ENCODE measurements at places on chromosomes 13 and 19.
A peak's percentile ranks its signal among the peaks of the same experiment; 100 is the strongest.

- DNase-seq, result peak; percentile 75
Measured at GRCh38 chr13:79541426-79542049, 60.6 kb downstream of the NDFIP2 start.

DNA sequence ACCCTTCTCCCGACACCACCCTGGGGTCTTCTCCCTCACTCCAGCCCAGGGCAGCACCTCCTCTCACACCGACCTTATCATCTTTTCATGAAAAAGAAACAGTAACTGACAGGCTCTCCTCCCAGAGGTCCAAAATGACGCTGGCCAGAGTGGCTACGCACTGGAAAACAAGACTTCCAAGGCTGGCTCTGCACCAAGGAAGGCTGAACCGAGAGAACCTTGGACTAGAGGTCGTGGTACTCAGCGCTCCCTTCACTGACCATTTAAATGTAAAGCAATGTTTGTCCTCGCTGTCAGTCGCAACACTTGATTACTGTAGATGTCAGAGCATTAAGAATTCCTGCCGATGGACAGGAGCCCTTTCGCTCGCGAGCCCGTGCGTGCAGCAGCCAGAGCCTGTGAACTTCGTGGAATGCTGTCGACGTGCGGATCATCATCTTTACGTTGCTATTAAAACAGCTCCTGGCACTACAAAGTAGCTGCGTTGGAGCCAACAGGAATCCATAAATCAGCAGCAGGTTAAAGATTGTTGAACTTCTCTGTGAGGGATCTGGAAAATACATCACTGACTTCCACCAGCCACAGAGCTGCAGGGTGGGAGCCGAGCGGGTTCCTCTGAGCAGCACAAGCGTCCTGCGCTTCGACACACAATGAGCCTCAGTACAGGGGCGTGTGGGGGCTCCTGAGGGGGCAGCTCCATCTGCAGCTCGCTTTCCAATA, 125.5 kb upstream of the MCF2L start:
- no peak for DNase-seq

GRCh38 chr13:105346141-105346775, 1189.2 kb downstream of the EFNB2 start:
- no peak for DNase-seq

GRCh38 chr13:109148243-109148642, 518.8 kb downstream of the MYO16 start:
- no peak for DNase-seq

DNA sequence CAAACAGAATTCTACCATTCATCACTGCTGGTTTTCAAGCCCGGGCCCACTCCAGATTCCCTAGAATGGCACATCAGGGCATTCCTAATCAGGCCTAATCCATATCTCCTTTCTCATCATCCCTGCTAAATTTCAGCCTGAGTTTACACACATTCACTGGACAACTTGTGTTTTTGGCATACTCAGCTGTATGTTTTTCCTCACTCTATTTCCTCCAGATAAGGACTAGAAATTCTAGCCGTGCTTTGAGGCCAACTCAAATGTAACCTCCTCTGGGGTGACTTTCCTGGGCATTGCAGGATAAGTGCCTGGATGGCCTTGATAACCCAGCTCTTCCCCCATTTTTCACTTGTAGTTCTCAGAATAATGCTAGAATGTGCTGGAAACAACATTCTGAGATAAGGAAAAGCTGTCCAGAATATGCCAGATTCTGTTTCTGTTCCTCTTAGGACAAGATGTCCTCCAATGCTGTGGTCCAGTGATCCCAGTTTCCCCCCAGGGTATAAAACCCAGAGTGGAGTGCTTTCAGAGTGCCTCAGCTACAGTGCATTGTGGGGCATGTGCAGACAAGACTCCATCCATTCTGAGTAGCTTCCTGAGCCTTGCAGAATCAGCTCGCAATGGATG, 66.9 kb upstream of the CLDN10 start:
- no peak for DNase-seq

DNA sequence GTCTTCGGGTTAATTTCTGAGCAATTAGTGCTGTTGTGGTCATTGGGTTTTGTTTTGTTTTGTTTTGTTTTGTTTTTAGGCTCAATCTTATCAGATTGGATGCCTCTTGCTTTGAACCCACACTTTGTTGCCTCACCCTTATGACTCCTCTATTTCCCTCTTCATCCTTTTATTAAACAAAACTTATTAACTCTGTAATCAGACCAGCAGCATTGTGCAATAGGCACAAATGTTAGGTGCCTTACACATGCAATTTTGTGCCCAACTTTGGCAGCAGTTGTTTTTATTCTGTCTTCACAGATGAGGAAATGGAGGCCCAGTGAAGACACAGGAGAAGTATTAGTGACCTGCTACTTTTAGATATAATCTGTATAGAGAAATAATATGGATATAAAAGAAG, 377.7 kb downstream of the KCNRG start:
- DNase-seq, result no peak

- DNase-seq, result no peak
Measured at GRCh38 chr19:34269489-34269888, 15.1 kb downstream of the GARRE1 start.

DNA sequence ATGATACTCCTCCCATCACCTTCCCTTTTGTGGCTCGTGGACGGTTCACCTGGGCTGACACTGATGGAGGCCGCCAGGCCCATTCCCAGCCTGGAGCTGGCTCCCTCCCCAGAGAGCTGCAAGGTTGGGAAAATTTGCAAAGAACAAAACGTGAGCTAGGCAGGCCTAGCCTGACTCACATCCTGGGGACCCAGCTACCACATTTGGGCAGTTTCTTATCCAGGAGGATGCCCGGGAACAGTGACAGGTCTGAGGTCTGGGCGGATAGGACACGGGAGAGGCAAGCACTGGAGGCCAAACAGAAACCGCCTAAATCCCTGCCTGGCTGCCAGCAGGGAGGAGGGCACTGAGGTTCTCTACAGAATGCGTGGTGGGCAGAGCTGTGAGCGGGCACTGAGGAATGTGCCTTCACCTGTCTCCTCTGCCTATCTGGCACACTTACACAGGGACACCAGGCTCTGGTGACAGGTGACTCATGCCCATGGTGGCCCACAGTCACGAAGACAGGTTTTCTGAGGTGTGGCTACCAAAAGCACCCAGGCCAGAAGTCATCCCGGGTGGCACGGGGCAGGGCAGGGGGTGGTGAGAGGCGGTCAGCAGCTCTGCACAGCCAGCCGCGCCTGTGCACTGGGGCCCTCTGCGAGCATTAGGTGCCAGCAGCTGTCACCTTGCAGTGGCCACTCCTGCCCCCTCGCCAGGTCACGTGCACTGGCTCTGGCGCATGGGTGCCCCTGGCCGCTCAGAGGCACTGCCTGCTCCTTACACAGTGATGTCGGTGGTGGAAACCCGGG, 23.2 kb downstream of the SH3GL1 start:
- no peak for DNase-seq

DNA sequence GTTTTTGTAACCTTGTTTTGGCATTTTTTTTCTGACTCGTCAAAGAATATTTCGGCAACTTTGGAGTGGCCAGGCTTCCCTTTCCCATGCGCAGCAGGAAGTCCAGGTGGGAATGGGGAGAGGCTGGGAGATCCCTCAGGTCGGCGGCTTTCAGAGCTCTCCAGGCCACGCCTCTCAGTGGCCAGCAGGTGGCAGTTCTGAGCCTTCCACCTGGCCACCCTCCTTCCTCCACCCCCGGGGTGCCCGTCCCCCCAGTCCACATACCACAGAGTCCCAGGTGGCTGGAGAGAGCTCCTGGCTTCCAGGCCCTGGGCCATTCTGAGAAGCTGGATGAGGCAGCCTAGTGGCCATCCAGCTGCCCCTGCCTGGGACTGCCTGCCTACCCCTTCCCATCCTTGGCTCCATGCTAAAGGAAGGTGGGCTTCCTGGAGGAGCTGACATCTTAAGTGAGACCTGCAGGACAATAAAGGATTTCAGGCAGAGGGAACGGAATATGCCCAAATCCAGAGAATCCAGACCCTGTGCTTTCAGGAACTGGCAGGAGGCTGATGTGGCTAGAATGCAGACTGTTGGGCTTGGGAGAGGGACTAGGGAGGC, 46.3 kb downstream of the CCNE1 start:
- DNase-seq, result peak; percentile 24

- DNase-seq, result no peak
Measured at GRCh38 chr13:90188351-90188636, 1159.2 kb upstream of the MIR17HG start.

- DNase-seq, result no peak
Measured at GRCh38 chr19:40006273-40006691, 9.4 kb downstream of the ZNF546 start.

- DNase-seq, result no peak
Measured at GRCh38 chr19:16184665-16185122, 516 bp upstream of the FAM32A start.

GRCh38 chr19:45235485-45235884, 9.7 kb downstream of the EXOC3L2 start:
- no peak for DNase-seq

- DNase-seq, result no peak
Measured at GRCh38 chr13:98598043-98598442, 21.1 kb upstream of the STK24 start.

GRCh38 chr13:113309473-113309872, 12.4 kb downstream of the LAMP1 start:
- no peak for DNase-seq

- DNase-seq, result no peak
Measured at GRCh38 chr13:111654531-111654930, 334.1 kb downstream of the TEX29 start.

DNA sequence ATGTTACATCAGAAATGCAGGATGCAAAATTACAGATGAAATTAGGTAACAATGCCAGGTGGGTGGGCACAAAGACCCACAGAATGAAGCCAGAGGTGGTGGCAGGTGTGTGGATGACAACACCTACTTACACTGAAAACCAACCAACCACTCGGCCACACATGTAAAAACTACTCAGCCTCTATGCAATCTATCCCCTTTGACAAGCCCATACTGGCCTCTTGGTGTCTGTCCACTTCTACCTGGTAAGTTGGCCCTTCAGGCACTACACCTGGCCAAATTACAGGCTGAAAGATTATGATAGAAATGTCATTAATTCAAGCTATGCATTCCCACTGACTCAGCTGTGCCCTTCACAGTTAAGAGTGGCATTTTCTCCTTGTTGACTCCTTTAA, 50.0 kb downstream of the BRD4 start:
- DNase-seq, result no peak

DNA sequence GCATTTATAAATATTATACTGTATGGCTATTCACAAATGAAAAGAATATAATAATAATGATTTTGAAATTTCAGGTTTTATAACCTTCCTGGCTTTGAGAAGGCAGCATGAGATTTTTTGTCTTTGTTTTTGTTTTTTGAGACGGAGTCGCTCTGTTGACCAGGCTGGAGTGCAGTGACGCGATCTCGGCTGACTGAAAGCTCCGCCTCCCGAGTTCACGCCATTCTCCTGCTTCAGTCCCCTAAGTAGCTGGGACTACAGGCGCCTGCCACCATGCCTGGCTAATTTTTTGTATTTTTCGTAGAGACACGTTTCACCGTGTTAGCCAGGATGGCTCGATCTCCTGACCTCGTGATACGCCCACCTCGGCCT, 64.1 kb downstream of the ZNF429 start:
- no peak for DNase-seq

DNA sequence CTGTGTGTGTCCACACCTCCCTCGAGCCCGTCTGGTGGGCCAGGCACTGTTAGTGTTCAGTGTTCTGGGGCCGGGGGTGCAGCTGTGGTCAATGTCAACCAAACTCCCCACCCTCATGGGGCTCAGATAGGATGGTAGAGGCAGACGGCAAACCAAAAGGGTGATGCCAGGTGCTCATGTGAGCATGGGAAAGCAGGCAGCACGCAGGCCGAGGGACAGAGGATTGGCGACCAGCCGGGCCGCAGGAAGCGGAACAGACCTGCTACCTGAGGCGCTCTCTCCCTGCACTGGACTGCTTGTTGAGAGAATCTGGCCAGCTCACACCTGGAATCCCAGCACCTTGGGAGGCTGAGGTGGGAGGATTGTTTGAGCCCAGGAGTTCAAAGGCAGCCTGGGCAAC, 29.1 kb downstream of the DHX34 start:
- DNase-seq, result no peak

DNA sequence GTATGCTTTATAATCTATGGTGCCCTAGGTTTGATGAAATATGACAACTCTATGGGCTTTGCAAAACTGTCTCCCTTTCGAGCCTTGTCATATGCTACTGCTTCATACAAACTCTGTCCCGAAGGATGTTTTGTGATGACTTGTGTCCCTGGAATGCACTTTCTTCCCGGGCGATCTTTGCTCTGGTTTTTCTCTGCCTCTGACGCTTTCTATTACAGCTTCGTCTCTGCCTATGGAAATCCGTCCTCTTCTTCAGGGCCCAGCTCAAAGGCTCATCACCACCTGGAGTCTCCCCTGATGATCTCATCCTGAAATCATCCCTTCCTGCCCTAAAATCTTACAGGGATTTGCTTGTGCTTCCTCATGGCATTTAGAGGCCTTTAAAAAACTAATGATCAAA, 191.5 kb upstream of the KL start:
- DNase-seq, result no peak

DNA sequence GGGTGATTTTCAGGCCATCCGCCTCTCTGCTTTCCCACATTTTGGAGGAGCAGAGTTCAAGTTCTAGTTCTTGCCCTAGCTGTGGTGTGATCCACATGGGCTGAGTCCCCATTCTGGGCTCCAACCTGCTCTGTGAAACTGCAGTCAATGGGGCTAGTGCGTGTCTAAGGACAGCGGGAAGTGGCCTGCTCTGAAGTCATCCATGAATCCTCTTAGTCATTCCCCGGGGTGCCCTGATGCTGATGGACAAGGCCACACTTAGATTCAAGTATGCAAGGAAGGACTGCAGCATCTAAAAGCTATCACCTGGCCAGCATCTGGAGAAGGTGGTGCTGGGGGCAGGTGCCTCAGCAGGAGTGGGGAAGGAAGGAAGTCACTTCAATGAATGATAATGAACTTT, 94.6 kb downstream of the TSHZ3 start:
- no peak for DNase-seq

- peak; percentile 92 for DNase-seq
Measured at GRCh38 chr19:55503502-55504251, 15.4 kb downstream of the SSC5D start.

DNA sequence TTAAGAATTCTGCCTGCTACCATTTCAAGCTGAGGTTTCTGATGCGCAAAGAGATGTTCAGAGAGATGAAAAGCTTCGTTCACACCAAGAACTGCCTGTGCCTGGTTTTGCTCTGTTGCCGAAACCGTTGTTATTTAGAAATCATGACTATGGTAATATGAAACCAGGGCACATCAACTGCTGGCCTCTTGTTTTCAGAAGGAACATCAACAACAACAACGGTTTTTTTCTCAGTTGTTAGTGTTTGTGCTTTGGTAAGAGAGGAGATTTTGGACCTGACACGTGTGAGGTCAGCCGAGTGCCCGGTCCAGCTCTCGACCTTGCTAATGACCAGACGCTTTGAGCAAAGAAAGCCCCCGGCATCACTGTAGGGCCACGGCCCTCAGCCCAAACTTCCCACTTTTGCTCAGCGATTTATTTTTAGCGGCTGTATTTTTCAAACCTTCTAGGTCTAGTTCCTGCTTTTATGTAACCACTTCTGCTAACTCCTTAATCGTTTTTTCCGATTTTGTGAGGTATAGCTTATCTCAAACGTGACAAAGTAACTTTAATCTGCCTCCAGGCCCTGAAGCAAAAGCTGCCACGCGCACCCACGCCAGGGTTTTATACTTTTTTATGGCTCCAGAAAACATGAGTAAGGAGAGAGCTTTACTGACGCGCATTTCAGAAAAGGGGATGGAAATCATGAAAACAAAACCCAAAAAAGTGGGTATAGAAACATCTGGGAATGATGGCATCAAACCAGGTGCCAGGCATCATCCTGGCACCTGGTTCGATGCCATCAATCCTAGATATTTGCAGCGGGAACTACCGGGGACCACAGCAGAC, 42.0 kb downstream of the KLF2 start:
- DNase-seq, result peak; percentile 61

GRCh38 chr19:38638461-38638860, 9.0 kb upstream of the ACTN4 start:
- no peak for DNase-seq
